ENCODE measurements at places on chromosomes 11 and 22.
A peak's percentile ranks its signal among the peaks of the same experiment; 100 is the strongest.

- DNase-seq = no peak
Observed at GRCh38 chr11:73963861-73964260, 13.0 kb downstream of the DNAJB13 start.

DNA sequence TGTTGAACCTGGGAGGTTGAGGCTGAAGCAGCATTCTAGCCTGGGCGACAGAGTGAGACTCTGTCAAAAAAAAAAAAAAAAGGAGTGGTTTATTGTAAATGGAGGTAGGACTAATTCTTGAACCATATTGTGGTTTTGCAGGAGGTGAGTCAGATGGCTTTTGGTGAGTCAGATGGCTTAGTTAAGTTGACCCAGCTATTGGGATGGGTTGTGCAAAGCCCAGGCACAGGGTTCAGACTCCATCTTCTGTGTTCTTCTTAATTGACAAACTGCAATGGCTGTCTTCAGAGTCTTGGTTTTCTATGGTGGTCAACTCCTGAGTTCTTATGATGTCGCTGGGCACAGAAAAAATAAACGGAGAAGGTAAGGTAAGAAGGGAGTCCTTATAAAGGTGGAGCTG lies 182.7 kb downstream of the ADAMTS15 start:
- no peak for DNase-seq

DNA sequence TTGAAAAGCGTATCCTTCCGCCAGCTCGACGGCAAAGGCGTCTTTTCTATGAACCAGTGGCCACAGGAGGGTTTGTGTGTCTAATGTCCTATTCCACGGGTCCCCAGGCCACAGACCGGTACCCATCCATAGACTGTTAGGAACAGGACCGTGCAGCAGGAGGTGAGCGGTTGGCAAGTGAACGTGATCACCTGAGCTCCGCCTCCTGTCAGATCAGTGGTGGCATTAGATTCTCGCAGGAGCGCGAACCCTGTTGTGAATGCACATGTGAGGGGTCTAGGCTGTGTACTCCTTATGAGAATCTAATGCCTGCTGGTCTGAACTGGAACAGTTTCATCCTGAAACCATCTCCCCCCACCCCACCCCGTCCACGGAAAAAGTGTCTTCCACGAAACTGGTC lies 62.7 kb upstream of the KCNQ1OT1 start:
- DNase-seq = no peak

DNA sequence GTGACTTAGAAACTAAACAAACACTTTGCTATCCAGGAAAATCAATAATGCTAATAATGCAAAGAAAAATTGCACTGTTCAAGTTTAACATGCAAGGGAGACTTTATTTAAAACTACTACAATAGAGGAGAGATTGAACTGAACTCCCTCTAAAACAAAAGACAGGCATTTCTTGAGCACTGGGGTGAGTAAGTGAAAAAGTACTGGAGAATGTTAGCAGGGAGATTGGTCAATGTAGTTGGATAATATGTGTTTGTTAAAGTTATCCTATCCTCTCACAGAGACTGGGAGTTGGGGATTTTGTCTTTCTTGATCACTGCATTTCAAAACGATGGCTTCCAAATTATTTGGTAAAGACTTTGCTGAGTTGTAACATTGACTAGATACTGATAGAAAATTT lies 77.6 kb downstream of the LUZP2 start:
- no peak for DNase-seq

DNA sequence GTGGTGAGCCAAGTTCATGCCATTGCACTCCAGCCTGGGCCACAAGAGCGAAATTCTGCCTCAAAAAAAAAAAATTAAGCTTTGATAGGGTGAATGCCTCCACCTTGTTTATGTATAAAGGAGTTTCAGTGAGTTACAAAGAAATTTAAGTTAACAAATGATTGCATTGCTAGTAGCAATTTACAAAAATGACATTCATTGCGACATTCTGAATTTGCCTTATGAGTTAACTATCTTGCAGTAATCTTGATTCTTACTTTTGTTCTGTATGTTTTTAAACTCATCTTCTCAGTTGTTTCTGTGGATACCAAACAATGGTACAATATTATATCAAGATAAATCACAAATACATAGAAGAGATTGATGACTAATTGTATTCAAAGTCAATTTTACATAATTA lies 207.0 kb downstream of the DDX10 start:
- DNase-seq = no peak

- no peak for DNase-seq
Observed at GRCh38 chr22:44272401-44272771, 40.4 kb downstream of the SHISAL1 start.

- no peak for DNase-seq
Observed at GRCh38 chr11:64859542-64860414, 15.3 kb upstream of the CDC42BPG start.

GRCh38 chr11:13576995-13577394 lies 81.2 kb upstream of the PTH start:
- no peak for DNase-seq

DNA sequence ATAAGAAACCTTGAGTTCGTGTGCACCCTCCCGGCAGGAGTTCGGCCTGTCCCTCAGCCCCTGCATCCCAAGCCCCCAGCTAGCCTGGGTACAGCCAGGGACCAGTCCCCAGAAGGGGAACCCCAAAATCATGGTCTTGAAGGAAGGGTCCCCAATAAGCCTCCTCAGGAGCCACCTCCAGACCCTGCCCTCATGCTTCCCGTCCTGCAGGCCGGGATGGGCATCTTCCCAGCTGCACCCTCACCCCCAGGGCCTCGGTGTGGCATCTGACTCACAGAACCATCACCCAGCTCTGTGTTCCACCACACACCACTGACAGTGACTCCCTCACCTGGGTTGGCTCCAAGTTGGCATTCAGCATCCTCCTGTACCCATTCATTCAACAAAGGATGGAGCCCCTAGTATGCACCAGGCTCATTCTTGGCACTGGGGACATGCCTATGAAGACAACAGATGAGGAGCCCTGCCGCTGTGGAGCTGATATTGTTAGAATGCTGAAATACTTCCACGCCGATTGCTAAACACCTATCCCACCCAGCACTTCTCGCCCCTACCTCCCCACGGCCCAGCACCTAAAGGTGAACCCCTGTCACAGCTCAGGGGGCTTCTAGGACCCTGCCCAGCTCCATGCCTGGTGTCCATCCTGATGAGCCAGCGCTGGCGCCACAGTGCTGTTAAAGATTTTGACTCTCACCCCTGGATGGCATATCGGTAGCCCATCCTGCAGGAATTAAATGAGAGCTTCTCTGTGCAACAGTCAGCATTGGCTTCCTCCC lies 77.8 kb downstream of the BUD13 start:
- no peak for DNase-seq

DNA sequence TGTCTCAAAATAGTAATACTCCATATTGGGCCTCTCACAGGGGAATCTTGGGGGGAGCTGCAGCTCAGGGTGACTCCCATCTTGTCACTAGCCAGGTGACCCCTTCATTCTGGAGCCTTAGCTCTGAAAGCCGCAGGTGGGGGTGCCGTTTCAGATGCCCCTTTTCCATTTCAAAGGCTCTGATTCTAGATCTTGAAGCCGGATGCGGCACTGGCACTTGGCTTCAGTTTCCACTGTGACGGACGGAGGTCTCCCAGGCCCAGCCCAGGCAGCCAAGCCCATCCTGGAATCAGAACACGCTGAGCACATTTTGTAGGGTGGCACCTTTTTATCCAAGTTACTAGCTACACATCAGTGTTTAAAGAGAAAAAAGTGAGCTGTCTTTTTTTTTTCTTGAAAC lies 6.4 kb downstream of the BIK start:
- DNase-seq = no peak

GRCh38 chr11:2305140-2305778 lies 3.4 kb downstream of the TSPAN32 start:
- peak; percentile 75 for DNase-seq

- peak; percentile 87 for DNase-seq
Observed at GRCh38 chr22:38506118-38506962, at the start of gene DDX17. Gene DDX17 (minus strand): TSS chr22:38506311.

DNA sequence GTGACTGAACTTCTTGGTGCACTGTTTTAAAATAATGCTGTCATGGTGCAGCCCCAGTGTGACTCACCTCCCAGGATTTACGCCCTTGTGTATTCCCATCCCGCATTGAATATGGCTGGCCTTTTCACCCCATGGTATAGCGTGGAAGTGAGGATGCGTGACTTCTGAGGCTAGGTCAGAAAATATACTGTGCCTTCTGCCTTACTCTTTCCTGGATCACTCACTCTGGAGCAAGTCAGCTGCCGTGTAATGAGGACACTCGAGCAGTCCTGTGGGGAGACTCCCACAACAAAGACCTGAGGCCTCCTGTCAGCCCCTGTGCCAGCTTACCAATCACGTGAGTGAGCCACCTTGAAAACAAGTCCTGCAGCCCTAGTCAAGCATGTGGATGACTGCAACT lies 471.9 kb upstream of the KIRREL3 start:
- DNase-seq = no peak

GRCh38 chr11:78350091-78350645 lies 67.5 kb downstream of the GAB2 start:
- no peak for DNase-seq

GRCh38 chr11:117361432-117361831 lies 33.8 kb downstream of the CEP164 start:
- DNase-seq = no peak

GRCh38 chr22:49351761-49352227 lies 475.9 kb downstream of the BRD1 start:
- no peak for DNase-seq

- no peak for DNase-seq
Observed at GRCh38 chr22:22938672-22939587, 51.3 kb downstream of the IGLL5 start.

GRCh38 chr11:60175860-60176275 lies 7.0 kb downstream of the MS4A6A start:
- no peak for DNase-seq

DNA sequence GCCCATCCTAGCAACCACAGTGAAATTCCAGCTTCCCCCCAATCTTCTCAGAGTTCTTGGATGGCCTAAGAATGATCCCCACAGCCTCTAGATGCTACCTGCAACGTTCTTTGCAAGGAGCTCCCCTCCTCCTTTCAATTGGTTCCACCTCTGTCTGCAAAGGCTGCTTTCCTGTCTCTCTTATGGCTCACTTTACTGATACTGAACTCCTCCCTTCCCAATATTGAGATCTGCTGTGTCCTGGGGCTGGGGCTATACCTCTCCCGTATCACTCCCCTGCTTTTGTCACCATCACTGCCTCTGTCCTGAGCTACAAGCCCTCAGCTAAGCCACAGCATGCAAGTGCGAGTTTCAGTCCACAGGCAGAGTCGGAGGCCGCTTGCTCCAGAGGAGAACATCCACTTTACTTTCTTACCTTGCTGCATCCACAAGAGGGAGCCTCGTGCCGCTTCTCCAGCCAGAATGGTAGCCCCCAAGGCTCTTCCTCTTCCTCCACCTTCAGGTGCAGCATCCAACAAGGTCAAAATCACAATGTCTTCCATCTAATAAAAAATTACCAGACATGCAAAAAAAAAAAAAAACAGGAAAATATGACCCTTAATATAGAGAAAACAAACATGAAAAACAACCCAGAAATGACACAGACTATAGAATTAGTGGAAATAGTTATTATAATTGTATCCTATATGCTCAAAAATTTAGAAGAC lies 48.6 kb upstream of the TMEM45B start:
- DNase-seq = no peak

DNA sequence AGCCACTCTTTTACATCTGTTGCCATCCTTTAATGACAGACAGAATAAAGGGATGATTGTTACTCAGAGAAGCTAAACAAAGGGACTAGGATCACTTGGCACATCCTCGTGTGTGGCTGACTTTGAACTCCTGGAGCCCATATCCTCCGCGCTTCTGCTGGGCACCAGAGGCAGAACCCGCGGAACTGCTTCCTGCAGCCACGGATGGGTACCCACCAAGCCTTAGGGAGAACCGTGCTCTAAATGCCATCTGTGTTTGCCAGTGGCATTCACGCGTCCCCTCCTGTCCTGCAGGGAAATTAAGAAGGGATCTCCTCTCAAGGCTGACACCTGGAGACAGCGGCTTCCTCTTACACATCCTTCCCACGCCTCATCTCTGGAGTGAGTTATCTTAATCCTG lies 294.4 kb downstream of the NTM start:
- no peak for DNase-seq

DNA sequence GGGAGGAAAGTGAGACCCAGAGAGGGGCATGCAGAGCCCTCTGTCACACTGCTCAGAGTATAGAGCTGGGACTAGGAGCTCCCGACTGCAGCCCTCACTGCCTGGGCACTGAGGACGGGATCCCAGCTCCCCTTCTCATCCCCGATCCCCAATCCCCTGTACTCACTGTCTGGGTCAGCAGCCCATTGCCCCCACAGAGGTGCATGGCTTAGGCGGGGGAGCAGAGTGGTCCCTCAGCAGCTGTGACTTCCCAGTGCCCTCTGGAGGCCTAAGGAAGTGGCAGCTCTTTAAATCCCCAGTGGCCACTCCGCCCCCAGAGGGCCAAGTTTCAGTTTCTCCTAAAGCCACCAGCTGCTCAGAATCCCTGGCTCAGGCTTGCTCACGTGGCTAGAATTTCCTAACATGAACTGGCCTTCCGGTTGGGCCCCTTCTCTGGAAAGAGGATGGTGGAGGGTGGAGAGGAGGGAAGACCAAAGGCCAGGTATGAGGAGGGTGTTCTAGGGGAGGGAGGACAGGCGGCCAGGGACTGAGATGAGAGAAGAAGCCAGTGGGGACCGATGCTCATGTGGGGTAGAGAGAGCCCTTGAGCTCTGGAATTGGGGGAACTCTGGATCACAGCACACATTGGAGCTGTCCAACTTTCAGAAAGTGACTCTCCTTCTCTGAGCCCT lies at the start of gene BATF2:
Gene BATF2 (minus strand): TSS at position 262 of the 671 bp plus-strand sequence. CDS start 57 bp downstream, at position 205.
- DNase-seq = no peak

- DNase-seq = no peak
Observed at GRCh38 chr11:102488208-102488607, 35.6 kb upstream of the TMEM123 start.

DNA sequence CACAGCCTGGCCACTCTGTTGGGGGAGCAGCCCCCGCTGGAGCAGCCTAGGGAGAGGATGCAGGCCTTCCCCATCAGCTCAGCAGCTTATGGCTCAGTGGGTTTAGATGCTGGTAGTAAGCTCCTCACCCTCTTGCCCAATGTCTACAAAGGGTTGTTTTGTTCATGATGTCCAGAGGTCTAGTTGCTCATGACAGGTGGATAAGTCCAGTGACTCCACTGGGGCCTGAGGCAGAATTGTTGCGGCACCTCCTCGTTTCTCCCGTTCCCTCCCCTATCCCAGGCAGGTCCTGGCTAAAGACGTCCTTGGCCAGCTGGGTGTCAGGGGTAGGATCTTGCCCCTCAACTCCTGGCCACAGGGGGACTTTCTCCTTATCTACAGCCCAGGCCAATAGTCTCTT lies 233.5 kb upstream of the B3GAT1 start:
- DNase-seq = no peak

- peak; percentile 88 for DNase-seq
Observed at GRCh38 chr11:72793425-72794367, at the start of gene STARD10. Gene STARD10 (minus strand): TSS chr11:72794047. CDS start chr11:72781181, 12,866 bp downstream.

GRCh38 chr11:110501428-110501827 lies 71.7 kb downstream of the FDX1 start:
- no peak for DNase-seq

DNA sequence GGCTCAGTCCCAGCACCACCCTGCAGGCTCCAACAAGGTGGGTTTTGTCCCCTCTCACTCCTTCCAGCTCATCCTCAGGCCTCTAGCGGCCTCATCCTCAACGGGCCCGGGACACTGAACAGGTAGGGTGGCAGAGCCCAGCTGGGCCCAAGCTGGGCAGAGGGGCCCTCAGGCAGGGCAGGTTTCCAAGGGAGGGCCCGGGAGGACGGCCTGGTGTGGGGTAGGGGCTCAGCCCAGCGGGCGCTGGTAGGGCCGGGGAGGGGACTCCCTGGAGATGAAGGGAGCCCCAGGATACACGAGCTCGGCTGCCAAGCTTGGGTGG lies 2.5 kb upstream of the IFITM10 start:
- no peak for DNase-seq
